ENCODE measurements at places on chromosomes 12 and 14.

DNA sequence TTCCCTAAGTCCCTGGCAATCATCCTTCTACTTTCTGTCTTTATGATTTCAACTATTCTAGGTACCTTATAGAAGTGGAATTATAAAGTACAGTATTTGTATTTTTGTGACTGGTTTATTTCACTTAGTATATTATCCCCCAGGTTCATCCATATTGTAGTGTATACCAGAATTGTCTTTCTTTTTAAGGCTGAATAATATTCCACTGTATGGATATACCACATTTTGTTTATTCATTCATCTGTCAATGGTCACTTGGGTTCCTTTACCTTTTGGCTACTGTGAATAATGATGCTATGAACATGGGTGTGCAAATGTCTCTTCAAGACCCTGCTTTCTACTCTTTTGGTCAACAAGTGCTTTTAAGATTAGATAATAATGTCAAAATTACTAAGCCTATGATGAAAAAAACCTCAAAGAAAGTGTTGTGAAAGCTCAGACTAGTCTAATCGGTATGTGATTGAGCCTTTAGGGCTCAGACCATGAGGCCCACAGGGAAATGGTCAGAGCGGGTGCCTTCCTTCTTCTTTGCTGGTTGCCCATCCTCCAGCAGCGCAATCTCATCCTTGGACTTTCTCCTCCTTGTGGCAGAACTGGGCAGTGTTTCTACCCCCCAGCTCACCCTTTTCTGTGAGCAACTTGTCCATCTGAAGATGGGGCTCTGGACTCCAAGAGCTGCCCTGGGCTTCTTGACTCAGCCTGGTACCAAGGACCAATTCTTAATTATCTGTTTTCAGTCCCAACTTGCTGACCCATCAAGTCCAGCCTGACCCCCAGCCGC is 105.4 kb downstream of the TTC8 start:
- DNase-seq: no peak

DNA sequence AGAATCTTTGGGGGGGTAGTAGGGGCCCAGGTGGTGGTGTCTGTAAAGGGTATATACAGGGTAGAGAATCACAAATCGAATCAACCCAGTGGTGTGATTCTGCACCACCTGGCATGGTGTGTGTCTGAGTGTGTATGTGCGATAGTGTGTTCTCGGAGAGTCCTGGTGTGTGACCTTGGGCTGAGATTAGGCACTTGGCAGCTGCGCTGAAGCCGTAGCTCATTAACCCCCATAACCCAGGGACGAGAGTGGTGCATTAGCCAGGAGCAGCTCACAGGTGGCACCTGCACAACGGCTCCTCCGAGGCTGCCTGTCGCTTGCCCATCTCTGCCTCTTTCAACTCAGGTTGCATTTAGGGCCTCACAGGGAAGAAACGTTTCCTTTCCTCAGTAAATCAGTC is 15.6 kb upstream of the TESC start:
- no peak for DNase-seq

- DNase-seq: no peak
These were observed 54.7 kb downstream of the SPTB start for GRCh38 chr14:64825006-64825405.

DNA sequence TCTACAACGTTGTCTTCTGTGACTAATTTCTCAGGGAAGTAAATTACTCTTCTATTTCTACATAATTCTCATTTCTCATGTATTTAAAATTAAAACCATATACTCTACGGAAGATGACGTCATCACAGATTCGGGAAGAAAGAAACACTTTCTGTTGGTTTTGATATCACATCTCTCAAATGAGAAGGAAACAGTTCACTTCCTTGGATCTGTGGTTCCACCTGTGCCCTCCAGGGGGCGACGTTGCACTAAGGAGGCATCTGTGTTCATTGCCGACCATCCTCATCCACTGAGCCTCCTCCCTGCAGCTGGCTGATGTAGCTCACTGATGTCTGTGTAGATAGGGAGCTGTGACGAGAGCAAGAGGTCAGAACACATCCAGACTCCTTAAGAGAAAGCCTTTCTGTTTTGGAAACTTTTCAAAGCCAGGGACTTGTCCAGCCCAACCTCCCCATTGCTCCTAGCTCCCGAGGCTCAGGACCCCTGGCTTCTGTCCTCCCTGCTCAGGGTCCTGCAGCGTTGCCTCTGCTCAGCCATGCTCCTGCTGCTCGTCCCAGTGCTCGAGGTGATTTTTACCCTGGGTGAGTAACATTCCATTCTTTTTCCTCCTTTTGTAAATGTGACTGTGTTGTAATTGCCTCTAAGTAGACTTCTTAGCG is 172.7 kb upstream of the OR4E1 start:
- DNase-seq: peak; percentile 49

GRCh38 chr12:108029051-108029835 is 99.8 kb upstream of the WSCD2 start:
- no peak for DNase-seq

GRCh38 chr14:51938137-51938536 is 51.2 kb upstream of the RTRAF start:
- no peak for DNase-seq

GRCh38 chr14:101556566-101557320 is 4.6 kb upstream of the DIO3 start:
- no peak for DNase-seq

- DNase-seq: no peak
These were observed 49.8 kb upstream of the USP15 start for GRCh38 chr12:62210422-62210821.

GRCh38 chr14:74480046-74480445 is 13.1 kb downstream of the NPC2 start:
- DNase-seq: no peak

DNA sequence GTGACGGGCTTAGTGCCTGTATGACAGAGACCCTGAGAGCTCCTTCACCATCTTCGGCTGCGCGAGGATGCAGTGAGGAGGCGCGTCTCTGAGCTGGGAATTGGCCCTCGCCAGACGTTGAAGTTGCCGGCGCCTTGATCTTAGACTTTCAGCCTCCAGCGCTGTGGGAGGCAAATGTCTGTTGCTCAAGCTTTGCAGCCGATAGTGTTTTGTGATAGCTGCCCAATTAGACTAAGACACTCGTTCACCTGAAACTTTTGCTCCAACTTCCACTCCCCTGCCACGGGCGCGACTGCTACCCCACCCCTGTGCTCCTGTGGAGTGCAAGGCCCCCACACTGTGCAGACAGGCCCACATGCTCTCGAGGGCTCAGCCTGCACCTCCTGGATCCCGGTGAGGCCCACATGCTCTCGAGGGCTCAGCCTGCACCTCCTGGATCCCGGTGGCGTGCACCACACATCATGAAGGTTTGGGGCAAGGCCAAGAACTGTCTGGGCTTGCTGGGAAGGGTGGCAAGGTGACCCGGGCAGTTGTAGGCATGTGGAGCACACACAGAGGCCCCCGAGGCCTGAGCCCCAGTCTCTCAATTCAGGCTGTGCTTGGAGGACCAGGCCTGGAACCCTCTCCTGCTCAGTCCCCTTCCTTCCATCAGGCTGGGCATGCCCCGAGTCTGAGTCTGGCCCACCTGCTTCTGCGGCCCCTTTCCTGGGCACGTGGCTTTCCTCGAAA is 324.6 kb downstream of the TMEM121 start:
- DNase-seq: no peak

DNA sequence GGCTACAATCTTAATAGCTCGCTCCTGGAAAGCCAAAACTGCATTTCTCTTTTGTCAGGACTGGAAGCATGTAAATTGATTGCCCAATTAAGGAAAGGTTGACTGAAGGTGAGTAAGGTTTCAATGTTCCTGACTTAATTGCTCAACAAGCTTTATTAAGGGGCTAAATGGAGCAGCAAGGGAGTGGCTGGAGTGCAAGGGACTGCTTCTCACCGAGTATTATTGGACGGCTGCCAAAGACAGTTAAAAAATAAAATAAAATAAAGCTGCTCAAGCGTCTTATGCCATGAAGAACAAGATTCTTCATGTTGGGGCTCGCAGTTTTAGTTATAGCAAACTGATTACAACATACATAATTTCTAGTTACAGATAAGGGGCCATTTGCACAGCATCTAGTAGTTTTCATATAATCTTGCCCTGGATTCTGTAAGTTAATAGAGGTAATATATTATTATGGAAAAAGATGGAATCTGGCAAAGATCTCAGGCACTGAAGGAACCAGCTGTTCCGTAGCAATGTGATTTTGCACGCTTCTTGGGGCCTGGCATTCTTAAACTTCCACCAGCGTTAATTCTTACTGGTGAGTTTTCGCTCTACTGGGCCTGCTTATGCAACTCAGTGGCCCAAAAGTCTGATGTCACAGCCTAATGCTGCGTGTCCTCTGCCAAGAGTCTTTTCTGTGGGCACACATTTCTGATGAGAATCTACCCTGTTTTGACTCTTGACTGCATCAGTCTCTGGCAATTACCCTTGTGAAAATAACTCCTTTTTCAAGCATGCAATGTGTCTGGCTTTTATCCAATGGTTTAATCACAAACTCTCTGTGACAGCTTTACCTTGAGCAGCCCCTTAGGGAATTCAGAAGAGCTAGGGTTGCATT is 108.5 kb downstream of the SLC38A1 start:
- DNase-seq: no peak

DNA sequence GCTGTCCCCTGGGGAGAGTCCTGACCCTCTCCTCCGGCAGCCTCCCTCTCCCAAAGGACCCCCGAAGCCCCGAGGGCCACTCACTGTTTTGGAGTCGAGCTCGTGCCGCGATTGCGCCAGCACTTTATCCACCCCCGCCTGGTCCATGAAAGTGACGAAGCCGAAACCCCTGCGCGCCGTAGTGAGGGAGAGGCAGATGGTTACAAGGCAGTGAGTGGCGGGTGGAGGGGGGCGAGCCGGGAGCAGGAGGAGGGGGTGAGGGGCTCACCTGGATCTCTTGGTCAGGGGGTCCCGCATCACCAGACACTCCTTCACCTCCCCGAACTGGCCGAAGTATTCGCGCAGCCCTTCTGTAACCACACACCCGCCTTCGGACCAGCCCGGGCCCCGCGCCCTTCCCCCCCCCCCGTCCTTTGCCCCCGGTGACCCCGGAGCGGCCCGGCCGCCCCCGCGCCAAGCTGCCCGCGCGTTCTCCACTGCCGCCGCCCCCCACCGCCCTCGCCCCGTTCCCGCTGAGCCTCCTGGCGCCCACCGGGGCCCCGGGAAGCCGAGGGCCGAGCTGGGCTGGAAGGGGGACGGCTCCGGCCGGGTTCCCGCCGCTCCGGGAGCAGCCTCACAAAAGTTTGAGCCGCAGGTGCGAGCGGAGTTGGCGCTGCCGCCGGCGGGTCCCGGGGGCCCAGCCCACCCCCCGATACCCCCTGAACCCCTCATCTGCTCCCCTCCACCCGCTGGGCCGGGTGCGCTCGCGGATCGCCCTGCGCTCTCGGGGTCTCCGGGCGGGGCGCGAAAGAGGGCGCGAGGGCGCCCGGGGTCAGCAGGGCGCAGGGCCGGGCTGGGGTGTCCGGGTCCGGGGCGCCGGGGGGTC is 808 bp downstream of the MSI1 start:
- DNase-seq: no peak

DNA sequence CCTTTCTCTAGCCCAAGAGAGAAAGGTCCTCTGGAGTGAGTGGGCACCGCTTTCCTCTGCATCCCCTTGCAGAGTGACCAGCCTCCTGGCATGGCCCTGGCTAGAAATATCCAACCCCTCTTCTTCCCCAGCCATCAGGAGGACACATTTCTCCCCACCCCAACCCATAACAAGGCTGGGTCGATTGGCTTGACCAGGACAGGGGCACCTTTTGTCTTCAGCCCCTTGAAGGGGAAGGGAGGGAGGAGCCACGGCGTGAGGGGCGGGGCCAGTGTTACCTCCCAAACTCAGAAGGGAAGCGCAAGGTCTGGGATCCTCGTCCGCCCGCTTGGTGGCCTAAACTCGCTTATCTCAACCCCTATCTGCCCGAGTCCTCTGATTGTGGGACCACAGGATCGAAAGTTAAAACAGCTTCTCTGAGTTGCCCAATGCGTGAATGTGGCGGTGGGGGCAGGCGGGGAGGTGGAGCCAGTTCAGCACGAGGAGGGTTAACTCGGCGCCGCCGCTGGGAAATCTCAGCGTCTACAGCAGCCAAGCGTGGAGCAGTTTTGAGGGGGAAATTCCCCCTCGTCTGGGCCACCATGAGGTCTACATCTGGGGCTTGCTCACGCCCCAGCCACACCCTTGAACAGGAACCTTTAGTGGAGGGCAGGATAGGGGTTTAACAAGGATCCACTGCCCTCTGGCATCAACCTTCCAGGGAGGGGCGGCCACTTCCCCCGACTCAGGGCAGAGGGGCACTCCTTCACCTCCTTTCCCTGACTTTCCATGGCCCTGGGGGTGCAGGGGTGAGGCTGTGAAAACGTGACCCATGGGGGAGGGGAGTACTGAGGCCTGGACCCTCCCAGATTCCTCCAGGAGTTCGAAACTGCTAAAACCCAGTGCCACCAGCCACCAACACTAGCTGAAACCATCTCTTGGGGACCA is 795 bp downstream of the STAT6 start:
- DNase-seq: peak; percentile 64
